Activated naive CD4-positive, alpha-beta T cell treated with anti-CD3 and anti-CD28 coated beads, Interleukin-2, amount 10 ng/mL, durations not matched to agents 7 days and 5 days (primary cell): ENCODE measurements at places on chromosomes 12 and 14.

GRCh38 chr12:81359736-81360135, 281.9 kb downstream of the ACSS3 start:
- DNase-seq = no peak

DNA sequence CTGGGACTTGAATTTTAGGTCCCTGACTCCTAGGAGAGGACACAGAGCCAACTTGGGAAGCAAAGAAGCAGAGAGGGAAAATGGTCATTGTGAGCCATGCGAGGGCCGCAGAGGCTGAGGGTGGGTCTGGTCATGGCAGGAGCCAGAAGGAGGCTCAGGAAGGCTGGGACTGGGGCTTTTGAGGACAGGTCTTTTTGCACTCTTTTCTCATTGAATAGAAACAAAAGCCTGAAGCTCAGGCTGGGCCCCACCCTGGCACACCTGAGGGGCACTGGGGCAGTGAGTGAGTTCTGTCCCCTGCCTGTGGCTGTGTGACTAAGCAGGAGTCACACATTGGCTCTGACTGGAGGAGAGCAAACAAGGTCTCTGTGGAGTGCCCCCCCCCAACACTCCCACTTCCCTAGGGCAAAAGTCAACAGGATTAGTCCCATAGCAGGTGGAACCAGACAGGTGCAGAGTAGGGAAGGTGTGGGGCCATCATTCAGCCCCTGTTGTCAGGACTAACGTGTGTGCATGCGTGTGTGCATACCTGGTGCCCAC, 2.8 kb downstream of the KRT7 start:
- no peak for DNase-seq

- no peak for DNase-seq
Measured at GRCh38 chr14:31060253-31060875, 34.2 kb upstream of the STRN3 start.

GRCh38 chr12:122976648-122976975, 1.6 kb downstream of the OGFOD2 start:
- no peak for DNase-seq

GRCh38 chr12:8156416-8156815, 399 bp upstream of the ZNF705A start:
- DNase-seq = no peak

GRCh38 chr12:61525331-61525730, 734.9 kb upstream of the USP15 start:
- DNase-seq = no peak
